ENCODE measurements at places on chromosomes 6 and 20.
A peak's percentile ranks its signal among the peaks of the same experiment; 100 is the strongest.

- DNase-seq = no peak
These were observed 736.6 kb downstream of the EPHA7 start for GRCh38 chr6:92682516-92683398.

DNA sequence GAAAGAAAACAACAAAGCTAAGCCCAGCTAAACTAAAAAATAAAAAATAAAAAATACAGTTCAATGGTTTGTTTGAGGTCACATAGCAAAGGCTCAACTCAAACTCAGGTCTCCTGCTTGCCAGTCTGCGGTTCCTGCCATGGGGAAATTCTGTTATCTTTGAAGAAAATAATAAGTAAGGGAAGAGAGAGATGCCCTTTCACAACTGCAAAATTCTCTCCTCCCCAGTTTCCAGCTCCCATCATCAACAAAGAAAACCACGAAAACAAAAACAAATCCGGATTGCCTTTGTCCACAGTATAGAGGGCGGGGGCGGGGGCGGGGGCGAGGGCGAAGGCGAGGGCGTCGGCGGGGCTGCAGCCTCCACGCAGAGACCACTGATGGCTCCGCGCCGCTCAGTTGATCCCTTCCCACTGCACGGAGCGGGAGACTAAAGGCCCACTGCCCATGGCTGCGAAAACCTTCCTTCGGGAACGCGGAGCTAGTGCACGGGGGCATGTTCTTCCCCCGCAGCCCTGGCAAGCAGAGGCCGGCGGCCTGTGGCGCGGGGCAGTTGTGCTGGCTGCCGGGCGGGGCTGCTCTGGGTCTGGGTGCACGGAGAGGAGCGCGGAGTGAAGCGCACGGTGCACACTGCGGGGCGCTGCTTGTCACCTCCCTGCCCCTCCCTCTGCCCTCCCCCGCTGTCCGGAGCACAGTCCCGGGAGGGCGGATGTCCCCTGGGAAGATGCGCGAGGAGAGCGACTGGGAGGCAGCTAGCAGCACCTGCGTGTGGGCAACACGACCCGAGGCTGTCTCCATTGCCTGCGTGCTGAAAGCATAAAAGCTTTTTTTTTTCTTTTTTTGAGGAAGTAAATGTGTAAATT lies 54.1 kb upstream of the TPD52L1 start:
- peak; percentile 69 for DNase-seq

GRCh38 chr6:44696099-44696498 lies 308.6 kb downstream of the CDC5L start:
- DNase-seq = no peak

DNA sequence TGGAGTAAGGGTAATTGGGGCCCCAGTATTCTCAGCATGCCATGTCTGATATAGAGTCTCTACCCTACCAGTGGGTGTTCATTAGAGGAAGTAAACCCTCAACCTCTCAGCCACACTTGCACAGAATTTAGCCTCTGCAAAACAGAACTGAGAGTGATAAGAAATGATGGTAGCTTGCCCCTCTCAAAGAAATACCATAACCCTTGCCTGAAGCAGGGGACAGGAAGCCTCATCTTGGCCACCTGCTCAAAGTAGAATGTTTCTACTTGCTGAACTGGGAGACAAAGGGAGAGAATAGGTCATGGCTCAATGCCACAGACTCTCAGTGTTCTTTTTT lies 33.7 kb downstream of the SPTLC3 start:
- DNase-seq = no peak

GRCh38 chr6:31209137-31209536 lies 38.7 kb upstream of the POU5F1 start:
- no peak for DNase-seq

- DNase-seq = no peak
These were observed 182.7 kb downstream of the TBX18 start for GRCh38 chr6:84581494-84582259.

DNA sequence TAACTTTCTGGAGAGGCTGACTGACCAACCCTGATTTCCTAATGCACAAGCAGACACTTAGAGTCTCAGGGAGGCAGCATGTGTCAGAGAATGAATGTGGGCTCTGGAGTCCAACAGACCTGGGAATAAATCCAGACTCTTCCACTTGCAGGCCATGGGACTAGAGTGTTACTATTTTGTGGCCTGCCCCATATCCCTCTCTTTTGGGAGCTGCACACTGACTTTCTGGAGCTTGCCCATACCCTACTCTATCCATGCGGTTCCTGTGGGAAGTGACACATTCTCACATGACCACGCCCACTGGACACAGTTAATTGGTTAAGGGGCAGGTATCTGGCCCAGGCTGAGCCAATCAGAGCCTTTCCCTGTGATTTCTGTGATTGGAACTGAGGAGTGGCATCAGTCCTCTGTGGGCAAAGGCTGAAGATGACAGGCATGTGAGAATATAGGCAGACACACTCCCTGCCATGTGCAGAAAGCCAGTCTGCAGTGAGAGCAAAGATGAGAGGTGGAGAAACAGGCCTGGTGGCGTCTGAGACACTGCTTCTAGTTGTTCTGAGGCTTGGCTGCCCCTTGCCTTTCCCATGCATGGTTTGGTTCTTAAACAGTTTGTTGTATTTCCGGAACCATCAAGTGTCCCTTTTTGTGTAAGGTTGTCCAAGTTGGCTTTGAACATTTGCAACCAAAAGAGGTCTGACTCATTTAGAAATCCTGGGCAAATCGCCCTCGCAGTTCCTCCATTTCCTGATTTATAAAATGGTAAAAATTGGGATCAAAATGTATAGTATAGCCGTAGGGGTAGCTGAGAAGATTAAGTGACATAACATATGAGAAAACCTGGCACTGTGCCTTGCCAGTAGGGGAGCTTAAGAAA lies 125.6 kb downstream of the CDC5L start:
- DNase-seq = no peak

Data from left forelimb (tissue), 1 donor.